ENCODE measurements at places on chromosomes 5 and 9. TPM values are rescaled to one million over a fixed set of nuclear protein-coding genes. Genes with fewer than 3 reads are reported as not detected.

DNA sequence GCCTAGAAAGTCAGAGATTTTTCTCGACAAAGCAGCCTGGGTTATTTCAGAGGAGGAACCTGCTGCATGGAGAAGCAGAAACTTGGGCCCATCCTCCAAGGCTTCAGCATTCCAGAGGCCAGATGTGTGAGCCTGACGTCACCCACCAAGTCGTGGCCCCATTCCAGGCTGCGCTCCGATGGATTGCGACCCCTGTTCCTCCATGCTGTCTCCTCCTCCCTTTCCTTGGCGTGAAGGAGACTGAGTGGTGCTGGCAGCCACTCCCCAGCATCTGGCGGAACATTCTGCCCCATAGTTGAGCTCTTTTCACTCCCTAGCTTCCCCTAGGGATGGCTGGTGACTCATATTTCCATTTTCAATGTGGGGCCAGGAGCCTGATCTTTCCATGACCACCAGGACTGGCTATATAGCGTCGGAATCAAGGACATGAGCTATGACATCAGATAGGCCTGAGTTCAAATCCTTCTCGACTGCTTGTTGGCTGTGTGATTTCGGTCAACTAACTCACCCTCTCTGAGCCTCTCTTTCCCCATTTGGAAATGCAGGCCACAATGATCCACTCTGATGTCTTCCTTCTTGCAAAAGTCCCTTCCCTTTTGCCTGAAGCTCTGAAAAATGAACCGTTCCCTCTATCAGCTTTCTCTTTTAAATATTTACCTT lies 24.5 kb upstream of the DUSP1 start:
- no peaks in the 10 kb centered on the region for H3K4me1 ChIP-seq
- no peak for DNase-seq
- no peaks in the 10 kb centered on the region for H3K36me3 ChIP-seq
- H3K27ac ChIP-seq, result no peak overlapping the region

DNA sequence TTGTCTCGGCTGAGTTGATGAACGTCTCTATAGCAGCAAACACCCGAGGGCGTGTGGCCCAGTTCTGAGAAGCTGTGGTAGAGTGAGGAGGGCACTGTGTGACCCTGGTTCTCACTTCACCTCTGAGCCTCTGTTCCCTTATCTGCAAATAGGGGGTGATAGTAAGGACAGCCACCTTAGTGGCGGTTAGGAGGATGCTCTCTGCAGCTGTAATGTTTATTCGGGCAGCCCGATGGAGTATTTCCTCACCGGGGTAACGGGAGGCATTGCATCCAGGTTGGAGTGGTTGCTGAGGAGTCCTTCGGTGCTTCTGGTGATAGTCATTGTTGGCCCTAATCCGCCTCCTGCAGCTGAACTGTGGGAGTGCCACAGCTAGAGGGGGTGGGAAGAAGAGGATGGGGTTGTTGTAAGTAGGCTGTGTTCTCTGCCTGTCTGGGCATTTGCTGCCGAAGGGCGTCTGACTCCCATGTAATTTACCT lies 13.9 kb downstream of the PRRC2B start:
- no peaks in the 10 kb centered on the region for H3K27me3 ChIP-seq
- H3K36me3 ChIP-seq, result no peaks in the 10 kb centered on the region
- peak overlapping the region; percentile 64 for H3K27ac ChIP-seq
- H3K4me3 ChIP-seq, result peak overlapping the region; percentile 54
- DNase-seq, result peak; percentile 48
- H3K4me1 ChIP-seq, result peaks cover 88% of the 10 kb centered on the region

Gene TBC1D2
- 8.8 TPM for total RNA-seq

DNA sequence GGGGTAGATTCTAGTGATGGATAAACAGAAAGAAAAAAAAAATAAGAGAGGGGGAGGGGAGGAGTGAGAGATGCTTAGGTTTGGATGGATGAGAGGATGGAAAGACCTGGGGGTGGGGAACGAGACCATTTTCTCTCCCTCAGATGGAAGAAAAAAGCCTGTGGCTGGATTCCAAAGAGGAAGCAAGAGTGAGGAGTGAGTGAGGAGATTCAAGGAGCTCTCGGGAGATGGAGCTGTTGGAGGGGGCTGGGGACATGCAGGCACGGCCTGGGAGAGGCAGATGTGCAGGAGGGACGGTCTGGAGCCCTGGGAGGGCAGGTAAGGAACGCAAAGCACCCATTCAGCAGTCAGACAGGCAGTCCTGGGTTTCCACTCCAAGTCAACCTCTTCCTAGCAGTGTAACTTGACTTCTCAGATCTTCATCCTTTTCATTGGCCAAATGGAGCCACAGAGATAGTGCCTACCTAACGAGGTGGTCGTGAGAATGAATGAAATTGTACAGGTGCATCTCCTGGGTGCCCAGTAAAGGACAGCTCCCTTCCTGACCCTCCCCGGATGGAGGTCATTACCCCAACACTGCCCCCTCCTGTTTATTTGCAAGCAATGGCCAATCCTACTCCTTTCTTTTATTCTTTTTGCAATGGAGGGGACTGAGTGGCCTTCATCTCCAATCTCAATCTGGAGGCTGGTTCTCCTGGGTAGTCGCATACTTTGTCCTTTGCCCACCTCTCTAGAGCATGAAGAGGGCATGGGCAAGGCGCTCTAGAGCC lies 52.2 kb downstream of the PCDH1 start:
- no peaks in the 10 kb centered on the region for H3K27me3 ChIP-seq
- H3K4me3 ChIP-seq, result no peak overlapping the region
- H3K27ac ChIP-seq, result no peak overlapping the region
- H3K4me1 ChIP-seq, result no peaks in the 10 kb centered on the region

DNA sequence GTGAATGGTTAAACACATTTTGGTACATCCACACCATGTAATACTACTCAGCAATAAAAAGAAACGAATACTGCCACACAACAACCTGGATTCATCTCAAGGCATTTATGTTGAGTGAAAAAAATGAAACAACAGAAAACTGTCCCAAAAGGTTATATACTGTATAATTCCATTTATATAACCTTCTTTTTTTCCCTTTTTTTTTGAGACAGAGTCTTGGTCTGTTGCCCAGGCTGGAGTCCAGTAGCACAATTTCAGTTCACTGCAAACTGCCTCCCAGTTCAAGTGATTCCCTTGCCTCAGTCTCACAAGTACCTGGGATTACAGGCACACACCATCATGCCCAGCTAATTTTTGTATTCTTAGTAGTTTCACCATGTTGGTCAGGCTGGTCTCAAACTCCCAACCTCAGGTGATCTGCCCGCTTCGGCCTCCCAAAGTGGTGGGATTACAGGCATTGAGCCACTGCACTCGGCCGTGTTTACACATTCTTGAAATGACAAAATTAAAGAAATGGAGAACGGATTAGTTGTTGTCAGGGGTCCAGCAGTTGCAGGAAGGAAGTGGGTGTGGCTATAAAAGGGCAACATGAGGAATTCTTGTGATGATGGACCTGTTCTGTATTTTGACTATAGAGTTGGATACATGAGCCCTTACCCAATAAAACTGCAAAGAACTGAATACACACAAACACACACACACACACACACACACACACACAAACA lies 17.4 kb downstream of the PPP6C start:
- H3K4me3 ChIP-seq, result no peak overlapping the region
- H3K36me3 ChIP-seq, result no peaks in the 10 kb centered on the region
- H3K4me1 ChIP-seq, result peaks cover 13% of the 10 kb centered on the region
- DNase-seq, result no peak
- no peaks in the 10 kb centered on the region for H3K27me3 ChIP-seq

- no peaks in the 10 kb centered on the region for H3K27me3 ChIP-seq
- no peaks in the 10 kb centered on the region for H3K4me1 ChIP-seq
- no peak overlapping the region for H3K27ac ChIP-seq
- no peak for DNase-seq
These were observed 115.8 kb upstream of the SLIT3 start for GRCh38 chr5:169416583-169417196.

DNA sequence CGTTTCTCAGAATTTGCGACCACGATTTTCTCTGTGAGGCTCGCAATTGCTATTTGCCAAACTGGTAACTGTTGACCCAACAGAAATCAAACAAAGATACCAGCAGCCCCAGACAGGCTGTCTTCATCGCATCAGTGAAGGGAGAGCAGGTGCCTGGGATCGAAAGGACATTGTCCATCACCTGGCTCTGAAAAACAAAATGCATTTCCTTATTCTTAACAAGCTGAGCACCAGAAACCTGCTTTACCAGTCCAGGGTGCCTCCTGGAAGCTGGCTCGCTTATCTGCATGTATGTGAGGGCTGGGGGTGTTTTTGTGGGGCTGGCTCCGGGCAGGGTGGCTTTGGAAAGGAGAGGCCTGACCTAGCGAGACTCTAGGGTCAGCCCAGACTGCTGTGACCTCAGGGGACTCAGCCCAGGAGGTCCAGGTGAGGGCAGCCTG lies 24.7 kb downstream of the WWC1 start:
- no peaks in the 10 kb centered on the region for H3K36me3 ChIP-seq
- no peak for DNase-seq
- no peaks in the 10 kb centered on the region for H3K27me3 ChIP-seq
- H3K4me3 ChIP-seq, result no peak overlapping the region

Data from naive thymus-derived CD4-positive, alpha-beta T cell (primary cell).